ENCODE measurements at places on chromosomes 2 and 18.

- no peak for DNase-seq
These were observed 90.5 kb upstream of the TMEM247 start for GRCh38 chr2:46388881-46389280.

GRCh38 chr2:200613692-200614091, 27.9 kb downstream of the AOX1 start:
- no peak for DNase-seq

GRCh38 chr2:111194835-111195621, 74.3 kb downstream of the BCL2L11 start:
- no peak for DNase-seq

DNA sequence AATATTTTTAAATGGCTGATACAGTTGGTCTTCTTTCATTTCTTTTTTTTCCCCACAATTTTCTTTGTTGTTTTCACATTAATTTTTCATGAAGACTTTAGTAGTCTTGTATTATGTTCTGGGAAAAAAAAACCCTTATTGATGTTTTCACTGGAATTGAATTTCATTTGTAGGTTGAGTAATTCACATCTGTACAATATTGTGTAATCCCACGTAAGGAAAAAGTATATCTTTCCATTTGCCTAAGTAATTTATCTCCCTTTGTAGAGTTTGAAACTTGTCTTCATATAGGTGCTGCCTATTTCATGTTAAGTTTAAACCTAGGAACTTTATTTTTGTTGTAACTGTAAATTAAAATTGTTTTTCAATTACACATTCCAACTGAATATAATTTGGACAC, 2.0 kb downstream of the DNAJC27 start:
- DNase-seq, result no peak

GRCh38 chr18:75309564-75309963, 99.0 kb downstream of the TSHZ1 start:
- no peak for DNase-seq

GRCh38 chr2:187769437-187769836, 215.2 kb upstream of the TFPI start:
- no peak for DNase-seq

GRCh38 chr2:100743741-100744140, 76.2 kb upstream of the NPAS2 start:
- DNase-seq, result no peak

GRCh38 chr2:81084101-81084500, 779.5 kb upstream of the LRRTM1 start:
- no peak for DNase-seq

- DNase-seq, result no peak
These were observed 468.0 kb downstream of the METTL4 start for GRCh38 chr18:2103299-2103698.

- DNase-seq, result no peak
These were observed 22.3 kb downstream of the QPCT start for GRCh38 chr2:37366773-37367172.

Measured in NCI-H1436 (cell line).